ENCODE measurements at places on chromosomes 7 and 10. TPM values are rescaled to one million over a fixed set of nuclear protein-coding genes. Genes with fewer than 3 reads are reported as not detected.
A peak's percentile ranks its signal among the peaks of the same experiment; 100 is the strongest.

PON1 gene
- total RNA-seq = 0.16 TPM

DNA sequence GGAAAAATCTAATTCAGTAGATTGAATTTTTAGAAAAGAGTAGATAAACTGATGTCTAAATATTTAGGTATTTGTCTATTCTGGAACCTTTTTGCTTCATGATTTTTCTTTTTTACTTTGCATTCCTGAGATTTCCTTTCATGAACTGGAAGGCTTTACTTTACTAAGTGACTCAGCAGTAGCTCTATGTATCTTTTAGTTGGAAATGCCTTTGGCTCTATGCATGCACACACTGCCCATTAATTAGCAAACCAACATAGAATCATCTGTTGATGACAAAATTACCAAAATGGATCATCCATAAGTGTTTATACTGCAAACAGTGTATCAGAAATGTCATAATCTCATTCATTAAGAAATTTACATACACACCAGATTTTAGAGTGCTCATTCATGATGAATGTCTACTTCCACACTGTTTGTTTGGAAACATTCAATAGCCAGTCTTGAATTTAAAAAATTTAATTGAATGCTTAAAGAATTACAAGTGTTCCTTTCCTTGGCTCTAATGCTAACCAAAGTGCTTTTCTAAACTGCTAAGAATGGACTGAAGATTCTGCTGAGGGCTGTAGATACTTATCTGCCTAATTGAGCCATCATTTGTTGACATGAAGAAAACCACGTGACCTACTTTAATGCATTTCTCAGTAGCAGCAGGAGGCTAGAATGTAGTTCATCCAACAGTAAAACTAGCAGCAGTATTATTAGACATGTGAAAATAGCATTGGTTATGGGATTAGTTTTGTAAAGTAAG, 282.0 kb downstream of the ADK start:
- DNase-seq = no peak

- DNase-seq = no peak
These were observed 54.0 kb downstream of the IFIT5 start for GRCh38 chr10:89468191-89468965.

TBC1D12 gene
- total RNA-seq = 9.6 TPM

- DNase-seq = no peak
These were observed 17.3 kb upstream of the C10orf95 start for GRCh38 chr10:102468683-102469082.

NRF1 gene
- 6.7 TPM for total RNA-seq

DNA sequence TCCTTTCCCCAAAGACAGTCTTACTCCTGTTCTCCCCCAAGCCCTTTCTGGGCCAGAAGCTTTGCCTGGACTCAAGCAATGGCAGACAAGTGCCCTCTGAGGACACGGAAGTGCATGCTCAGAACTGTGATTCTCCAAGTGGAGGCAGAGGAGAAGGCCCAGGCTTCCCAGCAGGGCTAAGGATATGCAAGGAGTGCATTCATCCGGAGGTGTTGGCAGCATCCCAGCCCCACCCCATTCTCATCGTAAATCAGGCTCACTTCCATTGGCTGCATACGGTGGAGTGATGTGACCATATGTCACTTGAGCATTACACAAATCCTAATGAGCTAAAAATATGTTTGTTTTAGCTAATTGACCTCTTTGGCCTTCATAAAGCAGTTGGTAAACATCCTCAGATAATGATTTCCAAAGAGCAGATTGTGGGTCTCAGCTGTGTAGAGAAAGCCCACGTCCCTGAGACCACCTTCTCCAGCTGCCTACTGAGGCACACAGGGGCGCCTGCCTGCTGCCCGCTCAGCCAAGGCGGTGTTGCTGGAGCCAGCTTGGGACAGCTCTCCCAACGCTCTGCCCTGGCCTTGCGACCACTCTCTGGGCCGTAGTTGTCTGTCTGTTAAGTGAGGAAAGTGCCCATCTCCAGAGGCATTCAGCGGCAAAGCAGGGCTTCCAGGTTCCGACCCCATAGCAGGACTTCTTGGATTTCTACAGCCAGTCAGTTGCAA, 1.4 kb upstream of the RBP3 start:
- DNase-seq = no peak

RFC2 gene
- total RNA-seq = 55.7 TPM

NPSR1 gene
- not detected for total RNA-seq

- no peak for DNase-seq
These were observed 1.5 kb upstream of the RELN start for GRCh38 chr7:103990991-103991390.

GRCh38 chr7:11193888-11194287, 220.2 kb downstream of the PHF14 start:
- no peak for DNase-seq

CTBP2 gene
- total RNA-seq = 38.1 TPM

GRCh38 chr10:72466018-72466417, 111.3 kb upstream of the DNAJB12 start:
- peak; percentile 56 for DNase-seq

- no peak for DNase-seq
These were observed 47.7 kb upstream of the BICC1 start for GRCh38 chr10:58464956-58465355.

GRCh38 chr10:121680879-121681655, 82.8 kb upstream of the FGFR2 start:
- no peak for DNase-seq

GRCh38 chr10:71243756-71244395, 31.5 kb downstream of the UNC5B start:
- no peak for DNase-seq

GRCh38 chr10:3906511-3907111, 121.6 kb upstream of the KLF6 start:
- no peak for DNase-seq

ANKRD61 gene
- 0.50 TPM for total RNA-seq

ARHGEF35 gene
- not detected for total RNA-seq

- DNase-seq = no peak
These were observed 31.9 kb downstream of the LCOR start for GRCh38 chr10:96863922-96864543.

- no peak for DNase-seq
These were observed 406.1 kb upstream of the AUTS2 start for GRCh38 chr7:69192134-69192533.

CDHR1 gene
- total RNA-seq = not detected
